T-helper 17 cell (primary cell): ENCODE measurements at places on chromosomes 7 and 10.

GRCh38 chr7:149245744-149246143 lies 6.3 kb downstream of the ZNF212 start:
- DNase-seq = no peak

DNA sequence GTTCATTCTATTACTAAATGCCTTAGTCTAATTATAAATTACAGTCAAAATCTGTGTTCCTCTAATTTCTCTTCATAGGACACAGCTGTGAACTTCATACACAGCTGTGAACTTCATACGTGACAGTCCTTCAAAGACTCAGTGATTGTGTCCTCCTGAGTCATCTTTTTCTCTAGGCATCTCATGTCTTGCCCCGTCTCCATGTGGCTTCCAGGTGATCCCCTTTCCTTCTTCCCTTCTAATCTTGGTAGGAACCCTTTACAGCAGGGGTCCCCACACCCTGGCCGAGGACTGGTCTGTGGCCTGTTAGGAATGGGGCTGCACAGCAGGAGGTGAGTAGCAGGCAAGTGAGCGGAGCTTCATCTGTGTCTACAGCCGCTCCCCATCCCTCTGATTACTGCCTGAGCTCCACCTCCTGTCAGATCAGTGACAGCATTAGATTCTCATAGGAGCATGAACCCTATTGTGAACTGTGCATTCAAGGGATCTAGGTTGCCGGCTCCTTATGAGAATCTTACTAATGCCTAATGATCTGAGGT lies 14.0 kb upstream of the EIF5AL1 start:
- no peak for DNase-seq

DNA sequence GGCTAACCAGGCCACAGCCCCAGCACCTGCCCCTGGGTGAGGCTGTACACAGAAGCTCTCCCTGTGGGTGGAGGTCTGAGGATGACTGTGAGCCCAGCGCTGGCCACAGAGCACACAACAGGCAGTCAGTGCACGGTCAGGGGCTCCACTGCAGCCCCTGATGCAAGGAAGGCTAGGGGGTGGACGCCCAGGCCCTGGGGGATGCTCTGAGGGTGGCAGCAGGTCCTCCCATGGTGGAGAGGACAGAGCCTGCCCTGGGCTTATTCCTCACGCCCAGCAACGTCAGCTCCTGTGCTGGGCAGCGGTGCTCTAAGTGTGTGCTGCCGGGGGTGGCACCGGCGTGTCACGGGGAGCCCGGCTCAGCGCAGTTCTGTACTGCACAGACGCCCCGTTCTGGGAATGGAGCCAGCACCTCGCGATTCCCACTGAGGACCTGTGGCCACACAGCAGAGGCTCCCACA lies 223.2 kb downstream of the MAD1L1 start:
- DNase-seq = no peak

DNA sequence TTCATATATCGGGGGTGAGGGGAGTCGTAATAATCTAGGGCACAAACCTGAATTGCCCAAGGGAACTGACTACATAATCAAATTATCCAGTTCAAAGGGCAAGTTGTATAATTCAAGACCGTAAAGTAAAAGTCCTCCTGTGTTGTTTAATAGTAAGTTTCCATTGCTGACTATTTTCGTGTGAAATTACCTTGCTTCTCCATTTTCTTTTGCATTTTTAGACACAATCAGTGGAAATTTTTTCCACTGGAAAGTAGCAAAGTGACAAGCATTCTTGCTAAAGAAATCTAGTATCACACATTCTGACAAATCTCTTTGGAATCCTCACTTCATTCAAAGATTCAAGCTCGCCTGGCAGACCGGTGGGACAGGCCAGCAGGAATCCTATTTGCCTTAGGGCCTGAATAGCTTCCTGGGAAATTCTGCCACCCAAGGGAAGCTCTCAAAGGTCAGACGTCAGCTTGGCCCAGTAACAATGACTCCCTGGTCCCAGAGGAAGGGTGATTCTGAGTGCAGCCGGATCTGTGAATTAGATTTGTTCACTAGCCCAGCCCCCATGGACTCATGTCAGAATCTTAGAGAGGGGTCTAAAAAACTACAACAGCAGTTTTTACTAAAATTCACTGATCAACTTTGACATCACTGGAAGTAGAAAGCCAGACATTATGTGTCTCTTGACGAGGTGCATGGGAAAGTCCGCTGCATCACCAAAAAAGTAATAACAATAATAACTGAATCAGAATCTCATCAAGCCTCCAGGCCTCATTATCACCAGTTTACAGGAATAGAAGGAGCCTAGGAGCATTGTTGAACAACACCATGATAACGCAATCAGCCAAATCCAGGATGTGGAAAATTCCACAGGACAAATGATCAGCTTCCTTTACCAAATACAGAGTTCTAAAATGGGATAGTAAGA lies 161.0 kb downstream of the SKIDA1 start:
- no peak for DNase-seq

DNA sequence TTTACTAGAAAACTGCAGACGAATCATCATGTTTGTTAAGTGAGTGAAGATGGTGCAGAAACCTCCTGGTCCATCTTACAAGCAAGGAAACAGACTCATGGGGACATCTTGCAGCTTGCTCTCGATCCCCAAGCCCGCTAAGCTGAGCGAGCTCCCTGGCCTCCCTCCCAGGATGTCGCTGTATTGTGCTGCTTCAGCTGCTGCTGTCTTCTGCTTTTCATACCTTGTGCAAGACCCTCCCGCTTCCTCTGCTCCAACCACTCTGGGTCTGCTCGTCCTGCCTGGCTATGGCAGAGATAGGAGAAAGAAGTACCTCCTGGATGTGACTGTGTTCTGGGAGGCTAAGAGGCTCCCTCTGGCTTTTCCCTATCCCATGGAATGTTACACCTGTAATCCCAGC lies 285.2 kb upstream of the FZD8 start:
- DNase-seq = no peak

GRCh38 chr7:101691822-101692384 lies 62.8 kb upstream of the MYL10 start:
- no peak for DNase-seq

DNA sequence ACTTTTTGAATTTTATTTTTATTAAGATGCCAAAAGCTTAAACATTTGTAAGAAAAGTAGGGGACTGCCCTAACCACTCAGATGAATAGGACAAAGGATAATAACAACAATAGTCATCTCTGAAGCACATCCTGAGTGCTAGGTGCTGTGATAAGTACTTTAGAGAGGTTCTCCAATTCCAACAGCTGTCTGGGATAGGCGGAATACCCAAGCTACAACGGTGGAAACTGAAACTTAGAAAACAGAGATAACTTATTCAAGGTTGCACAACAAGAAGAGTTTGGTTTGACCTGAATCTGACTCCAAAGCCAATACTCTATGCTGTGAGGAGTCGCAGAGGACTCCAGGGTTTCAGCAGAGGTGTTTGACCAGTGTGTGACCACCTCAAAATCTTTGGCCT lies 2.0 kb downstream of the RTKN2 start:
- no peak for DNase-seq

- no peak for DNase-seq
Measured at GRCh38 chr10:69073736-69074364, 14.1 kb upstream of the SRGN start.

- DNase-seq = no peak
Measured at GRCh38 chr10:11205030-11205772, 187.5 kb downstream of the CELF2 start.

- no peak for DNase-seq
Measured at GRCh38 chr7:10708447-10708846, 265.2 kb upstream of the PHF14 start.

DNA sequence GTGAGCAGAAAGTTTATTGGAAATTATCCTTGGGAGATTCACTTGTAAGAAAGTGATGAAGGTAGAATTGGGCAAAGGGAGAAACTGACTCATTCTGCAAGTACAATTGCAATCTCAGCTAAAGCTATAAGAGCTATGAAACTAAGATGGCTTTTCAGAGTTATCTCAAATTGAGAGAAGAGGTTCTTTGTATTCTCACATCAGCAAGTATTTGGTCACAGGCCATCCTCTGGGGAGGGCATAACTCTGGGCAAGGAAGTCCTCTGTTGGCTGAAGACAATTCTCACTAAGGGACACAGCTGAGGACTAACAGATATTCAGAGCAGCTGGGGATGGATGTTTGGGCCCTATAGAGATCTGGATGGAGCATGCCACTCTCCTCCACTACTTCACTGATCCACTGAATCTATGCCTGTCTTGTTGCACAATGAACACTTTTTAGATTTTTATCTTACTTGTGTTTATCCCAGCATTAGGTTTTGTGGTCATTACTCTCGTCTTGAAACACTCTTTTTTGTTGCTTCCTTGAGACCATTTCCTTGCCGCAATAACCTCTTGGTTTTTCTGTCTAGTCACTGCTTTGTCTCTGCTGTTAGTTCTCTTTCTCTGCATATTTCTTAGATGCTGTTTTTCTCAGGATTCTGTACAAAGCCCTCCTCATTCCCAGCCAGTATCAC lies 115.1 kb downstream of the GNAI1 start:
- no peak for DNase-seq

GRCh38 chr10:13806419-13806818 lies 219.7 kb downstream of the PRPF18 start:
- no peak for DNase-seq

- no peak for DNase-seq
Measured at GRCh38 chr10:7274293-7274692, 136.5 kb downstream of the SFMBT2 start.

DNA sequence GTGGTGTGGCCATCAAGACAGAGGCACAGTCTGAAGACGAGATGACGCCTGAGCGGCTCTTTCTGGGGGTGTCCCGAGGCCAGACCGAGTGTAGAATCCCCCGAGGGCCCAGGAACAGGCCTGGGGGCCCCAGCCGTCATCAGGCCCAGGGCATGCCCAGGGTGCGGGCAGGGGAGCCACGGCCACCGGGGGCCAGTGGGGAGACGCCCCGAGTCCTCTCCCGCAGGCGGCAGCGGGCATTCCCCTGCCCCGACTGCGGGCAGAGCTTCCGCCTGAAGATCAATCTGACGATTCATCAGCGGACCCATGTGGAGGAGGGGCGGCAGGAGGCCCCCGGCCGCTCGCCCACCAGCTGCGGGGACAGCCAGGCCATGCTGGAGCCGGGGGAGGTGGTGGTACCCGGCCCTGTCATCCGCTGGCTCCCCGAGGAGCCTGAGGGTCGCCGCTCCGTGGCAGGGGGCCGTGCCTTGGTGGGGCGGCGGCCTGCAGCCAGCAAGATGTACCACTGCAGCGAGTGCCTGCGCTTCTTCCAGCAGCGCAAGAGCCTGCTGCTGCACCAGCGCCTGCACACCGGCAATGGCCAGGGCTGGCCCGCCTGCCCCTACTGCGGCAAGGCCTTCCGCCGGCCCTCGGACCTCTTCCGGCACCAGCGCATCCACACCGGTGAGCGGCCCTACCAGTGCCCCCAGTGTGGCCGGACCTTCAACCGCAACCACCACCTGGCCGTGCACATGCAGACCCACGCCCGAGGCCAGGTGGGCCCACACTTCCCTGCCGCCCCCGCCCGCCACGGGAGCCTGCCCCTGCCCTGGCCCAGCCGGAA lies 19.7 kb downstream of the ZNF783 start:
- no peak for DNase-seq

DNA sequence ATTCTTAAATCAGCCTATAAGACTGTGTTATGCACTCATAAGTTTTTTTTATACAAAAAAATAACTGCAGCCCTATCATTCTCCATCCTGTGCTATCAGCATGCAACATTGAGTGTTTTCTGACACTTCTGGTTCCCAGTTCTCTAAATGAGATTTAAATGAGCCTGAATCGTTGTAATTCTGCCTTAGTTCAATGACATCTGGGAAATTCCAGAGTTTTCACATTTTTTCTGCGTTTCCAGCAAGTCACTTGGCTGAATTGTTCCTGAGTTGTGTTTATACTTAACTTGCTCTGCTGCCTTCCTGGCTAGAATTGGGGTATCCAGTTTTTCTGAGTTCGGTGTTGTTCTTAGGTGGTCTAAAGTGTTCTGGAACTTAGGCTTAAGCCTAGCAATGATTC lies 636.1 kb upstream of the FZD8 start:
- DNase-seq = no peak

GRCh38 chr7:85974176-85974575 lies 669.5 kb upstream of the GRM3 start:
- DNase-seq = no peak

DNA sequence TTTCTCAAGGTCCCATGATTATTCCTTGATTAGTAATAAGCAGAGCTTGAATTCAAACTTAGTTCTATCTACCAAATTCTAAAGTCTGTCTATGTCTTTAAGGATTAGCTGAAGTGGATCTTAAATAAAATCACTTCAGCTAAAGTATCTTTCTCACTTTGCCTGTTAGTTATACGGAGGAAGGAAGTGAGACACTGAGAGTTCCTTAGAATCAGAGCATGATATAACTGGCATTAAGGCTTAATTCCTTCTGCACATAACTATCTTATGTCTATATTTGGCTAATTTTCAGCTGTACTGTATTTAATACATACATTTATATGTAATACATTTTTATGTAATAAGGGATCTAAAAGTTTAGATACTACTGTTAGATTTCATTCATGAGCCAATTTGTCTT lies 491.1 kb upstream of the GHITM start:
- DNase-seq = no peak

DNA sequence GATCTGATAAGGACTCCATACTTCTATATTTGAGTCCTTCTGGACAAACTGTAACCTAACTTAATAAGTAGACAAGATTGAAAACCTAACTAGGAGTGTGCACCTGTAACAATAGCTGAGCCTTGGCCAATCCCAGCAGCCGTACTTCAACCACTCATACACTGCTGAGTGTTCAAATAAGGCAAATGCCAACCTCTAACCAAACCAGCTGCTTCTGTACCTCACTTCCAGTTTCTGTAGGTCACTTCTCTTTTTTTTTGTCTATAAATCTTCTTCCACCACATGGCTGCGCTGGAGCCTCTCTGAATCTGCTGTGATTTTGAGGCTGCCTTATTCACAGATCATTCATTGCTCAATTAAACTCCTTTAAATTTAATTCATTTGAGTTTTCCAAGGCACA lies 753.2 kb downstream of the DNAJB9 start:
- no peak for DNase-seq

DNA sequence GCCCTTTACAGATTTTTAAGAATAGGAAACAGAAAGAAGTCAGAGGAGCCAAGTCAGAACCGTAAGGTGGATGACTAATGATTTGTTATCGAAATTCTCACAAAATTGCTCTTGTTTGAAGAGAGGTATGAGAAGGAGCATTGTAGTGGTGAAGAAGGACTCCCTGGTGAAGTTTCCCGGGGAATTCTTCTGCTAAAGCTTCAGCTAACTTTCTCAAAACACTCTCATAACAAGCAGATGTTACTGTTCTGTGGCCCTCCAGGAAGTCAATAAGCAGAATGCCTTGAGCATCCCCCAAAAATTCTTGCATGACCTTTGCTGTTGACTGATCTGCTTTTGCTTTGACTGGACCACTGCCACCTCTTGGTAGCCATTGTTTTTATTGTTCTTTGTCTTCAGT lies 152.9 kb downstream of the HGF start:
- no peak for DNase-seq
